ENCODE measurements at places on chromosomes 4 and X. TPM values are rescaled to one million over a fixed set of nuclear protein-coding genes. Genes with fewer than 3 reads are reported as not detected.

TCEAL7 gene
- total RNA-seq = 63.2 TPM

COL25A1 gene
- 2.2 TPM for total RNA-seq

SSX1 gene
- not detected for total RNA-seq

DGAT2L6 gene
- not detected for total RNA-seq

DMD gene
- total RNA-seq = 7.5 TPM

VGLL1 gene
- not detected for total RNA-seq

ATP7A gene
- total RNA-seq = 13.3 TPM

CFI gene
- total RNA-seq = 0.14 TPM
